ENCODE measurements at places on chromosomes 12 and 14.
A peak's percentile ranks its signal among the peaks of the same experiment; 100 is the strongest.

- no peak for DNase-seq
Measured at GRCh38 chr12:117228239-117228638, 38.0 kb upstream of the FBXO21 start.

GRCh38 chr12:132365226-132365625 is 35.8 kb upstream of the GALNT9 start:
- no peak for DNase-seq

GRCh38 chr14:101075801-101076413 is 172.4 kb upstream of the RTL1 start:
- DNase-seq, result no peak

DNA sequence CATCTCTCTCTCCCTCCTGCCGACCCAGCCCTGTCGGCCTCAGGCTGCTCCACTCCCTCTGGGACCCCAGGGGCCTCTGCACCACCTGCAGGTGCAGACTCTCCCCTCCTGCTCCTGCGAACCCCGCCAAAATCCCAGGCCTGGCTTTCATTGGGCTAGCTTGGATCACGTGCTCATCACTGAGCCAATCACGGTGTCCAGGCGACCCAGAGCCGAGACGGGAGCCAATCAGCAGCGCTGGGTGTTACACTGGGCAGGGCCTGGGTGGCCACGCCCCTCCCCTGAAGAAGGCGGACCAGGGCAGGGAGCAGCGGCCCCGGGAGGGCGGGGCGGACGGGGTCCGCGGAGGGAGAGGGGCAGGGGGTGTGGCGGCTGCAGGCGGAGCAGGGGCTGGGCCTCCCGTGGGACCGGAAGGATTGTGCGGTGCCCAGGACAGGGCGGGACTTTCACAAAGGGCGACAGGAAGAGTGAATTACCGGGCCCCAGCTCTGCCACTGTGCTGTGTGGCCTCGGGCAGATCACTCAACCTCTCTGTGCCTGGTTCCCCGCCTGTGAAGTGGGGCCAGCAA is 66.6 kb upstream of the FBRSL1 start:
- no peak for DNase-seq

DNA sequence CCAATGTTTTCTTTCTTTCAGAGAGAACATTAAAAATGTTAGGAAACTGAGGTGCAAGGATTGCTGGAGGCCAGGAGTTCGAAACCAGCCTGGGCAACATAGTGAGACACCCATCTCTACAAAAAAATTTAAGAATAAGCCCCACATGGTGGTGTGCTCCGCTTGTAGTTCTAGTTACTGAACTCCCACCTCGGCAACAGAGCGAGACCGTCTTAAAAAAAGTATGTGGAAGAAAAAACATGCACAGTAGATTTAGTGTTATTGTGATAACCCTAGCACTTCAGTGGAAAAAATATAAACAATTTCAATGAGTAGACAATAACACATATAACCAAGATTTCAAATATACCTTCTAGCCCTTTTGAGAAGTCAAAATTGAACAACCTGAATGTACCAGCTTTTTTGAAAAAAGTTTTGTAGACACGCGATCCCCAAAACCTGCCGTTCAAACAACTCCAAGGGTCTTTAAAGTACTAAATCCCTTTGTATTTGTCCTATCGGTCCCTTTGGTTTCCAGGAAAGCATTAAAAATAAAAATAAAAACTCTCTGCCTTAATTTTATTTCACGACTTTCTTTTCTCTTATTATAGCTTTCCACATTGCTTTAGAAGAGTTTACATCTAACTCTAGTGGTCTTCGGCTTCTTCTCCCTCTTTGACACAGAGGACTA is 1.0 kb upstream of the ANO6 start:
- peak; percentile 30 for DNase-seq

GRCh38 chr14:64186231-64187129 is 107.7 kb downstream of the ESR2 start:
- DNase-seq, result no peak

DNA sequence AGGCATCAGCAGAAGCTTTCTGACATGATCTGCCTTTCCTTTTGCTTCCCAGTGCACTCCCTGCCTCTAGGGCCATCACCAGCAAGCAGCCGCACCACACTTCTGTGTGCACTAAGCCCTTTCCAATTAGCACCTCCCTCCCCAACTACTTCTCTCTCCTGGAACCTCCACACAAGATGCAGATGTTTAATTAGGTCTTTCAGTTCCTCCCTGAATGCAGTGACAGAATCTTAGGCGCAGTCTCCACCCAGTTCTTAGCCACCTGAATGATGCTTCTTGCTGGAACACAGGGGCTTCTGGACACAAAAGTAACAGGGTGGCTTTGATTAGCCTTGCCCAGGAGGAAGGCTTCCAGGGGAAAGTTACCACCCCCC is 32.9 kb downstream of the NIN start:
- peak; percentile 72 for DNase-seq

- no peak for DNase-seq
Measured at GRCh38 chr14:99235582-99236320, 36.2 kb downstream of the BCL11B start.

GRCh38 chr14:32205984-32206383 is 2.9 kb upstream of the RNU6-8 start:
- peak; percentile 92 for DNase-seq

GRCh38 chr14:26394150-26394810 is 203.6 kb downstream of the NOVA1 start:
- DNase-seq, result no peak

DNA sequence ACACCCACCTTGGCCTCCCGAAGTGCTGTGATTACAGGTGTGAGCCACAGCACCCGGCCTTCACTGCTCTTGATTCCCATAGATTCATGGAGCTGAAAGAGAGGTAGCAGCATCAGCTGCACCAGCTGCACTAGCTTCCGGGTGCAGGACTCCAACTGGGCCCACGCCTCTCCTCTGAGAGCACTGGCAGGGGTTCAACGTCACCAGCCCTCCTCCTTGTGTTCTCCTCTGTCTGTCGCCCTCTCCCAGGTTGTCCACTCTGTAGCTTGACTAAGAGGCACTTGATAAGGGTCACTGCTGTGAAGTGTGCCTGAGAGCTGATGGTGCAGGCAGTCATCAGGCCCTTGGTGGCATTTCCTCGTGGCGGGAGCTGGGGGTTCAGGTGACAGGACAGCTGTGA is 28.3 kb downstream of the MLXIP start:
- no peak for DNase-seq

- no peak for DNase-seq
Measured at GRCh38 chr12:12954356-12954755, 2.4 kb upstream of the GPRC5D start.

GRCh38 chr14:102323102-102323501 is 3.6 kb downstream of the ZNF839 start:
- DNase-seq, result peak; percentile 80

GRCh38 chr12:80443974-80444666 is at the start of gene PTPRQ:
TSS of gene PTPRQ (plus strand) at chr12:80444235. CDS start at chr12:80444346, 111 bp downstream.
- no peak for DNase-seq

GRCh38 chr12:65277994-65278575 is 398 bp upstream of the MSRB3 start:
- no peak for DNase-seq

DNA sequence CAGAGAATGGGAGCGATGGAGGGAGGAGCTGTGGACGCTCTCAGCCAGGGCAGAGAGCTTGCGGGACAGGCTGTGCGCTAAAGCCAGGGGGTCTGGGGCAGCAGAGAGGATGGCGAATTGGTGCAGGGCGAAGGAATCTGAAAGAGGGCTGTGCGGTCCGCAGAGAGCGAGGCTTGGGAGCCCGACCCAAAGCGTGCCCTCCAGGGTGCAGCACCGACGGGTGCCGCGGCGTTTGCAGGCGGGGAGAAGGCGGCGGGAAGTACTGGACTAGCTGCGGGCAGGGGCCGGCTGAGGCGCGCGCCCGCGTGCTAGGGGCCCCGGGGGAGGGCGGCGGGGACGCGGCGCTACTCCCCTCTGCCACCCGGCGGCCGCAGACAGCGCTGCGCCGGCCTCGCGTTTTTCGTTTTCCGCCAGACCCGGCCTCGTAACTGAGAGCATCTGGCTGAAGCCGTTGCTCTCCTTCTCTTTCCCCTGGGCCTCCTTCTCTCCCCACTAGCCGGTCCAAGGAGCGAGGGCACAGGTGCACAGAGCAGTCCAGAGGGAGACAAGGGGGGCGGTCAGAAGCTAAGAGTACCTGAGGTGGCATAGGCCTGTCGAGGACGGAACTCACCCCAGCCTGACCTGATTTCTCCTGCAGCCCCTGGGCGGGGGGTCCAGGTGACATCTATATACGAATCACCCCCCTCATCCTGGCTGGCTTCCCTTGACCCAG is 24.9 kb downstream of the SLC6A12 start:
- DNase-seq, result peak; percentile 47

GRCh38 chr12:122100568-122100967 is 22.0 kb downstream of the MLXIP start:
- no peak for DNase-seq

- DNase-seq, result peak; percentile 14
Measured at GRCh38 chr14:70714055-70714550, 72.4 kb downstream of the TTC9 start.

GRCh38 chr12:113396200-113396599 is 7.5 kb downstream of the SDS start:
- DNase-seq, result no peak

GRCh38 chr14:100668352-100668751 is 58.3 kb upstream of the DLK1 start:
- no peak for DNase-seq

DNA sequence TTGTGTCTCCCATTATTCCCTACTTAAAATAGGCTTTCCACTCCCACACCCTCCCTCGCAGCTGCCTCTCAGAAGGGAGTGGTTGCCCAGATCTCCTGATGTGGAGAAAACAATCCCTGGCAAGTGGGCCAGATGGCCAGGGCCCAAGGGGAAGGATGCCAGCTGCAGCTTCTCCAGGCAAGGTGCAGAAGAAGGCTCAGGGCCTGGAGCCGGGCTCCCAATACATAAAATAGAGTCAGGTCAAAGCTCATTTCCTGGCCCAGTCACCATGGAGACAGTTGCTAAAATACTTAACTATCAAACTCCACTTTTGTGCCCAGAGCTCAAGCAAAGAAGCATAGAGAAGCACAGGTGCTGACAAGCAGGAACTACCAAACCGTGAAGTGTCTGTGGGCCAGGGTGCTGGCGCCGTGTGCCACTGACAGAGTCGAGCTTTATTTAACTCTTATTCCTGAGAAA is 45.7 kb upstream of the ITPR2 start:
- no peak for DNase-seq

GRCh38 chr14:67815573-67816225 is 691 bp downstream of the ZFYVE26 start:
- DNase-seq, result no peak
